ENCODE measurements at places on chromosomes 16 and 17. TPM values are rescaled to one million over a fixed set of nuclear protein-coding genes. Genes with fewer than 3 reads are reported as not detected.

RAB11FIP4 gene
- 21.1 TPM for total RNA-seq

MT4 gene
- not detected for total RNA-seq

CCR7 gene
- total RNA-seq: 0.93 TPM

ACAP1 gene
- total RNA-seq: 7.1 TPM

MYH13 gene
- total RNA-seq: not detected

SLFN14 gene
- total RNA-seq: not detected

All from thyroid gland (tissue), 4 donors.